Panc1 (cell line): ENCODE measurements at places on chromosomes 3 and 15.

DNA sequence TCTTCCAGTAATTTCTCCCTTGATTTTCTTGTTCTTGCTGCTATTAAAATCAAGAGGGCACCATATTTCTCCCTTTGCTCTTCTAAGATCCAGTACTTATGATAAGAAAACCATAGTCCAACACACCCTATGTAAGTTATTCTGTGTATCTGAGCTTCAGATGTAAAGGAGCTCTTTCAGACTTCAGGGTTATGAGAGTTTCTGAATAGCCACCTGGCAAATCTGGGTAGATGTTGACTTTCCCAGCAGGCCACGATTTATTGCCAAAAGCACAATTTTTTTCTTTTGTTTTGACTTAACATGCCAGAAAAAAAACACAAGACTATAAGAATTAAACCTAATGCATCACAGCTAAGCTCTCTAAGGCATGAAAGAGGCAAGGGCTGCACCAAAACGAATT lies 1045.0 kb downstream of the FHIT start:
- DNase-seq: no peak

- no peak for DNase-seq
These were observed 4.9 kb downstream of the FLNB start for GRCh38 chr3:58013099-58013498.

DNA sequence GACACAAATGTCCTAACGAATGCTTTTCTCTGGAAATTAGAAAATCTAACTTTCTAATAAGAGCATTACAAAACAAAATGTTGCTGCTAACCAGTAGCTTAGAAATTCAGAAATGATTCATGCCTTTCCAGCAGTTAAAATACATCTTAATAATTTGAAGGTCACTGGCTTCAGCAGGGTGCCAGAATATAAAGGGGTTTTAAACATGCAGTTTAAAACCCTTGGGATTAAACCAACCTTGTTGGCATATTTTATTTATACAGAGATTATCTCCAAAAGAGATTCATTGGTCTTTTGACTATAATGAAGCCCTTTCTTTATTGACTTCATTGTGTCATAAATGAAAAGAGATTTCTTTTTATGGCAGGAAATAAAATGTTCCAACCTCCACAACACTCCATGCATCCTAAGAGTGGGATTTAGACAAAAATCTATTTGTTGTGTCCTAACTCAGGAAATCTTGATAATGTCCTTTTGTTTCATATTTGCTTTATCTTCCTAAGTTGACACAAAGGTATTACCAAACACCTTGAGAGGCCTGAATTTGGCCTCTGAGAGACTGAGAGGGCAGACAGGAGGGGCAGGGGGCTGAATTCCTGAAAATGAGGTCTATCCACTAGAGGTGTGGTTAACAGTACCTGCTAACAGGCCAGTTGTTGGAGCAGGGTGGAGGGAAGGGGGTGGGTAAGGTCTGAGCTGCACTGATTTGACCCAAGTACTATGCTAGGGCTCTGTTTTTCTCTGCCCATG lies 124.4 kb downstream of the FEZF2 start:
- no peak for DNase-seq

GRCh38 chr15:73802431-73803041 lies 49.4 kb upstream of the INSYN1 start:
- DNase-seq: no peak

GRCh38 chr15:84752700-84753099 lies 4.3 kb downstream of the ZNF592 start:
- DNase-seq: no peak

GRCh38 chr3:59758672-59759071 lies 708.8 kb upstream of the CFAP20DC start:
- no peak for DNase-seq

DNA sequence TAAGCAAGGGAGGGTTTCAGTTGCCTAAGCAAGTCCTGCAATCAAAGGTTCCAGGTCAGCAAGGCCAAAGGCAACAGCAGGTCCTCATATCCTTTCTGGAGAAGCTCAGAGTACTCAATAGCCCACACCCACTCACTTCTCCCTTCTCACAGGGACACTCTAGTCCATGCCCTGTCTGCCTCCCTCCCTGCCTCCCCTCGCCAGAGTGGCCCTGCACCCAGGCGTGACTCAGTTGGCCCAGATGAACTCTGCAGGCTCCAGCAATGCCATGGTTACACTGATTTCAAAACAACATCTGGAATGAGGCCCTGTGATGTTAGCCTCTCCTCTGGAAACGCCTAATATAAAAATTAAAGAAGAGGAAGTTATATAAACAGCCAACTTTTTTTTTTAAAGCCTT lies 32.9 kb downstream of the IL16 start:
- DNase-seq: no peak

GRCh38 chr15:47822048-47822447 lies 104.7 kb downstream of the SEMA6D start:
- DNase-seq: no peak

DNA sequence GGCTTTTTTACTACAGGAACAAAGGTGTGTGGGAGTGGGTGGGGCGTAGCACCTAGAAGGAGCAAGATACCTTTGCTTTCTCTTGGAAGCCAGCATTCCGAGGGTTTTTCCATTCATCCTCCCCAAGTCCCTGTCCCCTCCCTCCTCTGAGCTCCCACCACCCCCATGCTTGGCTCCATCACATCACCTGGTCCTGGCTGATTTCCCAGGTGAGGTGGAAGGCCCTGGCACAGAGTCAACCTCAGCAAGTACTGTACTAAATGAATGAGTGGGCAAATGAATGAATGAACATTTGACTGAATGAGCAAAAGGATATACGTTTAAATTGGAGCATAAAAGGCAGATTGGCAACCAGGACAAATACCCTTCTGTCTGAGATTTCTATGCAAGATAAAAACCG lies 45.4 kb downstream of the DZIP1L start:
- no peak for DNase-seq

DNA sequence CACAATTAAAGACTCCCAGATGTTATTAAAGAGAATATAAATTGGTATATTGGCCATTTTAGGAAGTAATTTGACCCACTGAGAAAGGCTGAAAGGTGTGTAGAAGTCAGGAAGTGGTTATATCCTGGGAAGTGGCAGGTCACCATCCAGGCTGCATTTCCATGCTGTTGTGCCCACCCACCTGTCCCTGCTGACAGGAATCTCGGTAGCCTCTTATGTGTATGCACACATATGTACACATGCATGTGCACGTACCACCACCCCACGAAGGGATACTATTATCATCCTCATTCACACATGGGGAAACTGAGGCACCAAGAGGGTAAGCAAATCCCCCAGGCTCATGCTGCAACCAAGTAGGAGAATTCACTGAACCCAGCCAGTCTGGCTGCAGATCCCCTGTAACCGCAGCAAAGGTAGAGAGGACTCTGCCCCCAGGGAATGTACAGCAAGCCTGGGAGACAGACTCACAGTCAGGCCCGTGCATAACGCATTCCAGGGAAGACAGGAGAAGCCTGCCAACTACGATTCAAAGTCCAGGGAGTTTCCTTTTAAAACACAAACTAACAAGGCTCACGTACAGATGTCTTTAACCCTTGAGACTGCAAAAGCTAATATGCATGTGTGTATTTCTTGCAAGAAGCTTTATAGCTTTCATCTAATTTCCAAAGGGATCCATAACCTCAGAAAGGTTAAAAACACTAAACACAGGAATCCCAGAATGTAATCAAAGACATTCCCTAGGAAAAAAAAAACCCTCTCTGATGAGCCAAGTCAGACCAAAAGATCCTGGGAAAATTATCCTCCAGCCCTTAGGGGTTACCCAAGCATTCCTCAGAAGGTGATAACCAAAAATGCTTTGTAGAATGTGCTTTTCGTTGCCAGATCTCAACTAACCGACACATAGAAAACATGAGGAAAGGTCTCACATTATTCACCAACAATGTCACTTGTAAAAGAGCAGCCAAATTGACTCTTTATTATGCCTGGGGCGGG lies 129.6 kb downstream of the ADAMTS17 start:
- DNase-seq: no peak

DNA sequence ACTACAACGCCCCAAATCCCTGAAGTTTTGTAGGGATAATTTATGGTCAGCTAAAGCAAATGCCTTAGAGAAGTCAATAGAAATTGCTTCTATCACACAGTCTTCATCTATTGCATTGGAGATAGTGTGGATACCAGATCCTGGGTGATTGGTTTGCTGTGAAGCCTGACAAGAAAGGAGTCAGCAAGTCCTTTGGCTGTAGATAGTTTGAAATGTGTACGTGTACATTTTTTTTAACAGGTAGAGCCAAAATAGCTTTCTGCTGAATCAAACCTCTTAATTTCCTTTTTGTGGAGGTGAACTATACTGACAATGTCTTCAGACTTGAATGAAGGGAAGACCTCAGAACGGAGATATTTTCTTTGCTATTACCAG lies 312.3 kb downstream of the ZBBX start:
- DNase-seq: no peak

- DNase-seq: peak; percentile 60
These were observed 20.6 kb upstream of the KCTD6 start for GRCh38 chr3:58471025-58471887.

DNA sequence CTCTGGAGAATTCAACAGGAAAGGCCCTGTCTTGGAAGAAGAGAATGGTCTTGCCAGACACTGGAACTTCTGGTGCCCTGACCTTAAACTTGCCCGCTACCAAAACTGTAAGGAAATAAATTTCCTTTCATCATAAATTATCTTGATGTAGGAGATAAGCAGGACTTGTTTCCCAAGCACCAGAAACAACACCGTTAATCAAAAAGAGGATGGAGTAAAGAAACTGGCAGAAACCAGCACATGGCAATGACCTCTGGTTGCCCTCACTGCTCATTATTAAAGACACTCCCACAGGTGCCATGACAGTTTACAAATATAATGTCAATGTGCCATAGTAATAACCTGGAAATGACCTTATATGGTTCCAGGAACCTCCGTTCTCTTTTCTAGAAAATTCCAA lies 426.1 kb downstream of the EDEM1 start:
- no peak for DNase-seq

GRCh38 chr15:96435841-96436240 lies 105.3 kb downstream of the NR2F2 start:
- DNase-seq: no peak

- DNase-seq: no peak
These were observed 66.0 kb downstream of the DNAJB8 start for GRCh38 chr3:128400671-128401070.

DNA sequence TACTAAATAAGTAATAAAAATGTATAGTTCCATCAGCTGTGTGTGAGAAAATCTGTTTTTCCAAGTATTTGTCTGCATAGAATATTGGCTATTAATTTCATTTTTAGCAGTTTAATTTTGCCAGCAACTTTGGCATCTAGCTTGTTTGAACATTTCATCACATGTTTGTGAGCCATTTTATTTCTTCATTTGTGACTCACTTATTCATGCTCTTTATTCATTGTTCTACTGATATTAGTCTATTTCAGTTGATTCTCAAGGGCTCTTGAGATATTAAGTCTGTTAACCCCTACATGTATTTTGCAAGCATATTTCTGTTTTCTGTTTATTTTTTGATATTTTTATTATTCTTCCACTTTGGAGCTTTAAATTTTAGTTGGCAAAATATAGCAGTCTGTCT lies 74.0 kb upstream of the PHLDB2 start:
- DNase-seq: no peak
